Lower leg skin (tissue), 4 donors: ENCODE measurements at places on chromosomes 13 and 19.
A peak's percentile ranks its signal among the peaks of the same experiment; 100 is the strongest.

- no peak for DNase-seq
Observed at GRCh38 chr19:8529369-8530006, 15.5 kb upstream of the ZNF414 start.

DNA sequence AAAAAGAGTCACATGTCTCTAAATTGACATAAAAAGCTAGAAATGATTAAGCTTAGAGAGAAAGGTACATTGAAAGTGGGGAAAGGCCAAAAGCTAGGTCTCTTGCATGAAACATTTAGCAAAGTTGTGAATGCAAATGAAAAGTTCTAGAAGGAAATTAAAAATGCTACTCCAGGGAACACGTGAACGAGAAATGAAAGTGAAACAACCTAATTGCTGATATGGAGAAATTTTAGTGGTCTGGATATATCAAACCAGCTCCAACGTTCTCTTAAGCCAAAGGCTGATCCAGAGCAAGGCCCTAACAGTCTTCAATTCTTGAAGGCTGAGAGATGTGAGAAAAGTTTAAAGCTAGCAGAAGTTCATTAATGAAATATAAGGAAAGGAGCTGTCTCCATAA is 419.8 kb downstream of the SLITRK6 start:
- no peak for DNase-seq

- DNase-seq = no peak
Observed at GRCh38 chr13:48944221-48944620, 31.5 kb upstream of the FNDC3A start.

- DNase-seq = no peak
Observed at GRCh38 chr19:2744113-2744512, 4.3 kb upstream of the SLC39A3 start.

DNA sequence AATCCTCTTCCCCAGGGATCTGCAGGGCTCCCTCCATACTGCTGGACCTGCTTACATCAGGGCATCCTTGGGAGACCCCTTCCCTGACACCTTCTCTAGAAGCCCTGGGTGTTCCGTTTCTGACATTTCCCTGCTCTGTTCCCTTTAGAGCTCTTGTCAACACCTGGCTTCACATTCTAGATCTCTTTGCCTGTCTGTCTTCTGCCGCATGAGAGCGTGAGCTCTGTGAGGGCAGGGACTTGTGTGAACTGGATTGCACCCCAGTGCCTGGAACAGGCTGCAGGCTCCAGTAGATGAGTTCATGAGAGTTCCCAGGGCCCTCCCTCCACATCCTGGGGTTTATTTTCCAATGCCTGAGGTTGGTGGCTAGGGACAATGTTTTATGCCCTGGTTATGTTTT is 651 bp downstream of the CEACAM7 start:
- peak; percentile 72 for DNase-seq

GRCh38 chr19:30091456-30091855 is 149.4 kb downstream of the URI1 start:
- no peak for DNase-seq

DNA sequence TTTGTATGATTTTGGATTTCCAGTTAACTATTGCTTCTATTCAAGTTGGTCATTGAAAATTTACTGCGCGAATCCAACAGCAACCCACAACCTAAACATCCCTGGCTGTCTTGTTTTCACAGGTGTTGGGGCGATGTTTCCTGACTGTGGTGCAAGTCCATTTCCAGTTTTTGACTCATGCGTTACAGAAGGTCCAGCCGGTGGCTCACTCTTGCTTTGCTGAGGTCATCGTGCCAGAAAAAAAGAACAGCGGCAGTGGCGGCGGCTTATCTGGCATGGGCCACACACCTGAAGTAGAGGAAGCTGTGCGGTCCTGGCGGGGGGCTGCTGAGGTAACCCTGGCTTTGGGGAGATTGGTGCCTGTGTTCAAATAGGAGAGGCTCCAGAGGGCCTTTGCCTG is 45.2 kb upstream of the GPI start:
- no peak for DNase-seq

DNA sequence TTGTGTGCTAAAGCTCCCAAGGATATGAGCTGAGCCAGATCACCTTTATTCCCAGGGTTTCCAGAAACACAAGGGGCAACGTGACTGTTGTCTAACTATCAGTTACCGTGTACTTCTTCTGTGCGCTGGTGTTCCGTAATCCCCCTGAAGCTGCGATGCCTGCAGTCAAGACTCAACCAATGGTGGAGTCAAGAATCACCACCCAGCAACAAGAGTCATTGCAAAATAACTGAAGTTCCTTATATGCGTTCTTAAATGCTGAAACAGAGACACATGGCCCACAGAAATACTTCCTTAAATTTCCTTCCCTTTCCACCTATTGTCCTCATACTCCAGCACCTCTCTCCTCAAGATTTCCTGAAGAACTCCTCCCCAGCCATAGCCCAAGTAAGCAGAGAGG is 200.2 kb downstream of the KATNAL1 start:
- DNase-seq = no peak

DNA sequence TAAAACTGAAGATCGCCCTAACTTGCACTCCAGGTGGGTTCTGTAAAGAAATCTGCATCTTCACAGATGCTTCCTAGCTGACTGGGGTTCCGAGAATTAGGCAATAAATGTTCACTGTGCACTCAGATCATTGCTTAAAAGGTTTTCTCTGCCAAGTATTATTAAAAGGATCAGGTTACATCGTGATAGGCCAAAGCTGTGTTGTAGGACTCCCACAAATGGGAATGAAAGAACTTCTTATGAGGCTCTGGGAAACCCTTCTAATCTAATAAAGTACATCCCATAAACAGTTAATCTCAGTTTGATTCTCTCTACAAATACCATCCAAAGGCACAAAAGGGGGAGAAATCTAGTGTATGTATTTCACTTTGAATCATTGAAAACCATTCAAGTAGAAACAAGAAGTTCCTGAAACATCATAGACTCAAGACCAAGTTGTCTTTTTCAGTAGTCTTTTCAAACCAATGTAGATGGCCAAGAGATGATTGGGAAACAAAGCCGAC is 7.1 kb upstream of the POU4F1 start:
- DNase-seq = no peak

GRCh38 chr19:19477705-19478383 is 37.5 kb downstream of the TSSK6 start:
- DNase-seq = no peak

DNA sequence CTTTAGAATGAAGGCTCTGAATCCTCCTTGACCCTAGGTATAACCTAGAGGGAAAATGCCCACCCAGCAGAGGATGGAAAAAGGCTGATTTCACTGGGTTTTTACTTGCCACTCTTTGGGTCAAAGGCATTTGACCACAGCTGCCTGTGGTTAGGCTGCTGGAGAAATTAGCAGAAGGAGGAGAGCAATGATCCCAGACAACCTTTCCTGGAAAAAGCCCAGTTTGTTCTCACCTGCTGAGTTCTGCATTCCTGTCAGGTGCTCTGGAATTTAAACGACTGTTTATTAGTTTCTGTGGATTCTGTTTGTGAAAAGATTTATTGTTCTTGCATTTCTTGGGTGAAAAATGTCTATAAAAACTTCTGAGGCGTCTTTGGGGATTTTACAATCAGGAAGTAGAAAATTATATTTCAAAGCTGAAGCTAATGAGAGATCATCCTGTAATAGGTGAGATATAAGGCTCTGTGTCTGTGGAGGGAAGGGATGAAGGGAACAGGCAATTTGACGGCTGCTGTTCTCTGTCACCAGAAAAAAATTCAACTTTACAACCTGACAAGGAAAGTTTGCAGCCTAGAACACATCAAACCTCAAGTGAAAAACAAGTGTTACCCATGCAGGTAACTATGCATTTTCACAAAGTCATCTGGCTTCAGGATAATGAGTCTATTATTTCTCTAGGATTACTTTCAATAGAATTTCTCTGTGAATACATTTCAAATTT is 519.7 kb downstream of the DIAPH3 start:
- no peak for DNase-seq

- DNase-seq = no peak
Observed at GRCh38 chr13:113272701-113273181, 24.3 kb upstream of the LAMP1 start.

GRCh38 chr19:33192010-33192409 is 2.1 kb upstream of the LRP3 start:
- DNase-seq = no peak
